ENCODE measurements at places on chromosomes 7 and 10. TPM values are rescaled to one million over a fixed set of nuclear protein-coding genes. Genes with fewer than 3 reads are reported as not detected.

The DPP6 gene
- polyA plus RNA-seq: 155 TPM

The SUN3 gene
- not detected for polyA plus RNA-seq

The CC2D2B gene
- polyA plus RNA-seq: 0.91 TPM

The ANKRD61 gene
- polyA plus RNA-seq: 1.4 TPM

The LGI1 gene
- 6.3 TPM for polyA plus RNA-seq

The SEMA4G gene
- polyA plus RNA-seq: 53.8 TPM

The SPDYE17 gene
- polyA plus RNA-seq: not detected

The MUC12 gene
- not detected for polyA plus RNA-seq

The CABCOCO1 gene
- 1.8 TPM for polyA plus RNA-seq

DNA sequence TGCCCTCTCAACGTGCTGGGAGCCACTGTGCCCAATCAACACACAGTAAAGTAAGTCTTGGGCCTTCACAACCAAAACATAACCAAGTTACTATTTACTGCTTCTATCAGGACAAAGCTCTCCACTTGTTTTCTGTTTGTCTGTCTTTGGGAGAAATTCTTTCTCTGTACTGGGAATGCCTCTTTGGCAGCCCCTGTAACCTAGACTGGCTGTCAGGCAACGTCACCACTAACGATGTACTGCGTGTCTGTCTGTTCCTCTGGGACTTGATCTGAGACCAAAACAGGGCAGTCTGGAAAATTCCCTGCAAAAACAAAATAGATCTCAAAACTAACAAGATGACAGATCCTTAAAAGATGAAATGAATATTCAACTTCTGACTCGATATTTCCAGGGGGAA lies 113.0 kb downstream of the SMURF1 start:
- DNase-seq: no peak

DNA sequence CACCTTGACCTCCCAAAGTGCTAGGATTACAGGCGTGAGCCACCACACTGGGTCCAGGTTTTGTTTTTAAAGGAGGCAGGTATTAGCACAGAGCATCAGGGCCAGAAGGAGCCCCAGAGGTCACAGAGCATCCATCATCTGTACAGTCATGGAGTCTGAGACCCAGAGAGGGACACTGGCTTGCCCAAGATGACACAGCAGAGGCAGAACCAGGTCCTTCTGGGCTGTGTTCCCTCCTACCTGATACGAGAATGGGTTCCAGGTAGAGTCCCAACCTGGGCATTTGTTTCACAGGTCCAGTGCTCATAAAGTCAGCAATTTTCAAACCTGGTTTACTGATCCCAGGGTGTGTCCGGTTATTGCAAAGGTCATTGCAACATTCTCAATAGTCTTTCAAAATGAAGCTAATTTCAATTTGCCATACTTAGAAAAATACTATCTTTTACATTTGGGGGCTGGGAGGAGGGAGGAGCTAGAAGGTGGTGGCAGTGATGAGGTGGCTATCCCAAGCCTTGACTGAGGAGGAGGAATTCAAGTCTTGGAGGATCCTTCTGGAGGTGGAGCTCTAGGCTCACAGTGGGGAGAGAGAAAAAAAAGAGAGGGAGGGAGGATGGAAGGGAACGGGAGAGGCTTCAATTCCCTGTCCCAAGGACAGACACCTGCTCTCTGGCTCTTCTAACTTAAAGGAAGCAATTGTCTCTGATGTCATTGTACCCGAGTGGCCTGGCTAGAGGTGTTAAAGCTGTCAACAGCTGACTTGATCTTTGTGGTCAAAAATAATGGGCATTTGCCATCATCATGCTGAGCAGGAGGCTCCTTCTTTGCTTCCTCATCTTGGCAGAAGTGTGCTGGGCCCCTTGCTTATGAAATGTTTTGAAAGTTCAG lies 8.1 kb downstream of the MXI1 start:
- no peak for DNase-seq

DNA sequence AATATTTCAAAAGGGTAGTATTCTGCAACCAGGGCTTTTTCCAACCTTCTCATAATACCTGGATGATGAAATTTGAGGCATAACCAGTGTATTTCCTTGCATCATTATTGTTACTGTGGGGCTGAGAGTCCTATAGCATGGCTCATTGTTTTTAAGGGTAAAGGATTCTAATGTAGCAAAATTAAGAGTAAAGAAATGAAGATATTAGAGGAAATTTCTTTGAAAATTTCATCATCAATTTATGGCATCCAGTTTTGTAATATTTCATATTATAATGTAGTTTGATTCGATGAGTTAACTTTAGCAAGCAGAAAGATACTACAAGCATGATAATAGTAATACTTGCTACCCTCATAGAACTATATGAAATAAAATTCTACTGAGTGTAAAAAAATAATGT lies 387.3 kb upstream of the LRGUK start:
- no peak for DNase-seq

DNA sequence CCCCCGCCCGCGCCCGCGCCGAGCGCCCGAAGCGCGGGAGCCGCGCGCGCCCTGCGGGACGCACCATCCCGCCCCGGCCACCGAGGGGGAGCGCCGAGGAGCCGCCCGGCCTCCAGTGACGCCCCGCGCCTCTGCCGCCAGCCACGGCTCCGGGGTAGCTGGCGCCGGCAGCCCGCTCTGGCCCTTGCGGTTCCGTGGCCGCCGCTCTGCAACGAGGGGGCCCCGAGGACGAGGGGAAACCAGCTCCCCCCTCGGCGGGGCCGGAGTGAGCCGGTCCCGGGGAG lies at the start of gene PAXIP1:
Gene PAXIP1 (minus strand): TSS at position 33 of the 284 bp plus-strand sequence. CDS start 195 bp downstream, outside the sequence.
- no peak for DNase-seq

- no peak for DNase-seq
These were observed 14.6 kb upstream of the INSYN2A start for GRCh38 chr10:127210936-127211466.

DNA sequence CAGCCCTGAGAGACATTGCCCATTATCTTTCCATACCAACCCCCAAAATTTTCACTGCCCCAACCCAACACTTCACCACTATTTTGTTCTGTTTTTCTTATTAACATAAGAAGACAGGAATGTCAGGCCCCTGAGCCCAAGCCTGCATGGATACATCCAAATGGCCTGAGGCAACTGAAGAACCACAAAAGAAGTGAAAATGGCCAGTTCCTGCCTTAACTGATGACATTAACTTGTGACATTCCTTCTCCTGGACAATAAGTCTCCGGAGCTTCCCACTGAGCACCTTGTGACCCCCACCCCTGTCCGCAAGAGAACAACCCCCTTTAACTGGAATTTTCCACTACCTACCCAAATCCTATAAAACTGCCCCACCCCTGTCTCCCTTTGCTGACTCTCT lies 1076.4 kb upstream of the GHITM start:
- no peak for DNase-seq

DNA sequence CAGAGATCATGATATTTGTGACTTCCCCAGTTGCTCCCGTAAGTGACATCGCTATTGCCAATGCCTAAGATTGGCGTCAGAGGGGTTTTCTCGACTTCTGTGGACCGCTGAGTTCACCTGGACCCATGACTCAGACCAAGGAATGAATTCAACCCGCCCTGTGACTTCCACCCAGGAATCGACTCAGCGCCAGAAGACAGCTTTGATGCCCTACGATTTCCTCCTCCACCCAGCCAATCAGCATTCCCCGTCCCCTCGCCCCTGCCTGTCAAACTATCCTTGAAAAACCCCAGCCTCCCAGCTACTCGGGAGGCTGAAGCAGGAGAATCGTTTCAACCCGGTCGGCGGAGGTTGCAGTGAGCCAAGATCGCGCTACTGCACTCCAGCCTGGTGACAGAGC lies 58.3 kb downstream of the MICALL2 start:
- no peak for DNase-seq

DNA sequence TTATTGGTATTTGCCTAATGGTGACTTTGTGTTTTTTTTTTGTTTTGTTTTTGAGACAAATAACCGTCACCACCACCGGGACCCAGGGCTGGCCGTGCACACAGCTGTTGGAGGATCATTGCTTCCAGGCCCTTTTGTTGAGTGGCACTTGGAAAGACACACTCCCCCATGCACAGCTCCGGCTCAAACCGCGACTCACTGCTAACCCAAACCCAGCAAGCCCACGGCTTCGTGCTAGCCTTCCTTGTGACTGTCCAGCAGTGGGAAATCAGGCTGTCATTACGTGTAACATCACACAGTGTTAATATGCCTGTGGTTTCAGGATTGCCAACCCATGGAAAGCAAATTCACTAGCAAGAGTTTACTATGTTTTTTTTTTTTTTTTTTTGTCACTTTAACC lies 17.4 kb downstream of the BNIP3 start:
- no peak for DNase-seq

DNA sequence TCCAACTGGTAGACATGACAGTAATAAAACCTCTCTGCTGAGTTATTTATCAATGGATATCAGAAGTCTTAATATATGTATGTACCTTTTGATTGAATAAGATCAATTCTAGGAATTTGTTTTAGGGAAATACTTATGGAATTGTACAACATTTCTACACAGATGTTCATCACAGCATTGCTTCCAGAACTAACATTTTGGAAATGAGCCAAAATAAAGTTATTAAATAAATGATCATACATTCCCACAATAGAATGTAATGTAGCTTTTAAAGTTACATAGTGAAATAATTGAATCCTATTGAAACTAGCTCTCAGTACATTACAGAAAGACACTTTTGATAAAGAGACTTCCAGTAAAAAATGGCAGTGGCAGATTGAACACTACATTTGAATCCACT lies 481.6 kb upstream of the LRRN3 start:
- no peak for DNase-seq

GRCh38 chr7:85840554-85840953 lies 653.7 kb upstream of the SEMA3D start:
- DNase-seq: no peak

- DNase-seq: no peak
These were observed 40.4 kb downstream of the AUTS2 start for GRCh38 chr7:69638674-69639073.

- no peak for DNase-seq
These were observed 35.2 kb downstream of the MCU start for GRCh38 chr10:72727130-72727529.

DNA sequence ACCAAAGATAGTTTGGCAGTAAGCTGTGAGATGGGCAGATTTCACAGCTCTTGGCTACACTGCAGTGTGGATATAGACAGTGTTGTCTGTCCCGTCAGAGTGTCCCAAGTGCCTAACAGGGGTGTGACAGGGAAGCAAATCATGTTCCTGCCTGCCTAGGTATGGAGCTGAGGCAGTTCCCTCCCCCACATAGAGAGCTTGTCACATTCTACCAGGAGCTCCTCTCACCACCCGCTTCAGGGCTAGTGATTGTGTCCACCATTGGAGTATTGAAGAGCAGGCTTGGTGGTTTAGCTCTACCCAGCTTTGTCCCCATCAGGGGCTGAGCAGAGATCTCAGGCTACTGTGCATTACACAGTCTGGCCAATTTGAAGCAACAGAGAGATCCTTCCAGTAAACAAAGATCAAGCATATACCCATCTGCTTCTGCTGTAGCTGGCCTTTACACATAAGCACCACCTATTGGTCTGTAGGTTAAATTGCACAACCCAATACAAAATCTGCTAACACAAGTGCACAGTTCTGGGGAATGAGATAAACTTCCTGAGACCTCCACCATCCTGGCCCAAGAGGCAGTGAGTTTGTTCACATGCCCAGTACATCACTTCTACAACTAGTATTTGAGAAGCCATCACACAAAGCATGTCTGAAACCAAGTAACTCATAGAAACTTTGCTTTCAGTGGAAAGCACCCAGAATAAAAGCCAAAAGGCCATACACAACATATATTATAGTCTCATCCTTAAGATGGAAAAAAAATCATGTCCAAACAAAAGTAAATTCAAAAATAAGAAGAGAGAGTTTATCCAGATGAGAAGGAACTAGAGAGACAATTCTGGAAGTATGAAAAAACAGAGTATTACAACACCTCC lies 67.3 kb downstream of the GLCCI1 start:
- no peak for DNase-seq

DNA sequence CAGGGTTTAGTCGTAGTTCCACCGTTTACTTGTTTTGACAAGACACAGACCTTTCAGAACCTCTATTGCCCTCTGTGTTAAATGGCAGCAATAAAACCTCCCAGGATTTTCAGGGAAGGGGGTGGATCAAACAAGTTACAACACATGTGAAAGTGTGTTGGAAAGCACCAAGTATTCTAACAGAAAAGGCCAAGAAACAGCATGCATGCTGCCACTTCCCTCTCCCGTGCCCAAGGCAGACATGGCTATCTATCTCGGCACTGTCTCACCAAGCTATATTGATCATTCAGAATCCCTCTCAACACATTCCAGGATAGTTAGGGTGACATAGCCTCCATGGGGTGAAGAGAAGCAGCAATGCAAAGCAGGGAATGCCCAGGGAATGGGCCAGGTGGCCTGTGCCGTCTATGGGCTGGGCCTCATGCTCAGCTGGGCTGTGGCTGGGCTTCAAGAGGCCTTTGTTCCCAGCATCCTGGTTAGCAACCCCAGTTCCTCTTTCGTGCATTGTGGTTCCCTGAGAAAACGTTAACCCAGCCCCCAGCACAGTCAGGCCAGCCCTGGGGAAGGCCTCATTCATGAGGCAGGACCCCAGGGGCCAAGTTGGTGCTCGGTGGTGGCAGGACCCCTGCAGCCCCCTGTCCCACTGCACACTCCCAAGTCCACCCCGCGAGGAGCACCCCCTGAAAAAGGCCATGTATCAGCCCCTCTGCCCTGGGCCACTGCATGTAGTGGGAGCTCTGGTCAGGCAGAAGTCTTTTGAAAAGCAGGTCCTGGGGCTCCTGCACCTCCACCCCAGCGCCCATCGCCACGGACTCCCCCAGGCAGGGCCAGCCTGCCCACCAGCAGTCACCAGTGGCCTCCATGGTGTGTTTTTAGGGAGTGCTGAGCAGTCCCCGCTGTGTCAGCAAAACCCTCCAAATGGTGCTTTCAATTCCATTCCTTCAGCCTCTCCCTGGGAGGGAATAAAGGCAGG lies 25.5 kb downstream of the VSIR start:
- no peak for DNase-seq

DNA sequence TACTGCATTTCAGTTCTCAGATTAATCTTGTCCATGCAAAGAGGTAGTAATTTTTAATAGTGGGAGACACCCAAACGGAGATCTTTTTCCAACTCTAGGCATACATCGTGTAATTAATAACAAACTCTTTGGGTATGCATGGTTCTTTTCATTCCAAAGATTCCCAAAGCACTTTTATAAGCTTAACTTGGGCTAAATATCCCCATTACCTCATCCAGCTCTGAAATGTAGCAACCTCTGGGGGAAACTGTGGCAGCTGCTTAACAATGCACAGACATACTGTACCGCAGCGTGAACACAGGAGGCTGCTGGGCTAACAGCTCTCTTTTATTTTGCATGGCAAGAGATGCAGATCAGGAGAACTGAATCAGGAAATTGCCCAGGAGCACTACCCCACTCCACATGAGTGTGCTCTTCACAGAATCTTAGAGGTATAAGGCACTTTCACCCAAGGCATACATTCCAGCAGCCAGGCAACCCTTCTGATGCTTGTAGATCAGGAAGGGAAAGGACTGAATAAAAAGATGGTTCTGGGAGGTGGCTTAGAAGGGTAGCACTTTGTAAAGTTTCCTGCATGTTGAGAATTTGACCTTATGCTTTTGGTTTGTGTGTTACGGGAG lies 114.4 kb upstream of the GLI3 start:
- DNase-seq: no peak

- DNase-seq: no peak
These were observed 37.7 kb upstream of the MINDY3 start for GRCh38 chr10:15898046-15898445.

- no peak for DNase-seq
These were observed 194.2 kb downstream of the GPAM start for GRCh38 chr10:111989136-111989911.

Data from left renal pelvis (tissue), 4 donors.